ENCODE measurements at places on chromosomes 7 and 10. TPM values are rescaled to one million over a fixed set of nuclear protein-coding genes. Genes with fewer than 3 reads are reported as not detected.

GRCh38 chr7:88042157-88042556, 108.1 kb downstream of the ADAM22 start:
- H3K4me1 ChIP-seq, result no peaks in the 10 kb centered on the region
- no peaks in the 10 kb centered on the region for H3K27me3 ChIP-seq
- no peak overlapping the region for H3K27ac ChIP-seq
- no peak overlapping the region for H3K4me3 ChIP-seq
- H3K36me3 ChIP-seq, result no peaks in the 10 kb centered on the region
- no peak for DNase-seq

DNA sequence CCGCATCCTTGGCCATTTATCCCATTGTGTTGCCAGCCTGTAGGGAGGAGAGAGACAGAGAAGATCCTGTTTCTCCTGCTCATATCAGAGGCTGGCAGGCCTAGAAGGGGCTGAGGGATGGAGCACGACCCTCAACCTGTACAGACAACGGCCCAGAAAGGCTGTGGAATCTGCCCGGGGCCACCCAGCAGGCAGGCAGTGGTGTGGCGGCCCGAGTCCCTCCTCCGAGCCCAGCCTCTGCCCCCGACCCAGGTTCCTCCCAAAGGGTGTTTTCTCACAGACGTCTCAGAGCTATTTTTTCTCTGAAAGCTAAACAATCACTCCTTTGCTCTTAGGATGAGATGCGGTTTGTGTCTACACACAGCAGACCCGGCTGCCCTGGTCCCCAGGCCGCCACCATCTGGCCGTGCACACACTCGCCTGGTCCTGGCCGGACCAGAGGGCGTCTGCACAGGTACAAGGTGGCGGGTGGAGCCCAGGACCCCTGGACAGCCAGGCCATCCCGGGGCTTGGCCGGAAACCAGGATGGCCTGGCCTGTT, 69.3 kb downstream of the FOXL3 start:
- no peak overlapping the region for H3K4me3 ChIP-seq
- peaks cover 24% of the 10 kb centered on the region for H3K27me3 ChIP-seq
- DNase-seq, result no peak
- no peaks in the 10 kb centered on the region for H3K36me3 ChIP-seq
- H3K27ac ChIP-seq, result no peak overlapping the region

- H3K36me3 ChIP-seq, result no peaks in the 10 kb centered on the region
- H3K27me3 ChIP-seq, result no peaks in the 10 kb centered on the region
- H3K4me1 ChIP-seq, result no peaks in the 10 kb centered on the region
- H3K27ac ChIP-seq, result no peak overlapping the region
- H3K4me3 ChIP-seq, result no peak overlapping the region
Observed at GRCh38 chr10:124238367-124238766, 145.0 kb upstream of the CHST15 start.

GRCh38 chr7:46979439-46979838, 602.5 kb downstream of the TNS3 start:
- no peaks in the 10 kb centered on the region for H3K27me3 ChIP-seq
- DNase-seq, result no peak
- no peaks in the 10 kb centered on the region for H3K4me1 ChIP-seq
- H3K27ac ChIP-seq, result no peak overlapping the region
- H3K4me3 ChIP-seq, result no peak overlapping the region

LIPM gene
- total RNA-seq, result not detected
